Erythroblast (primary cell): ENCODE measurements at places on chromosomes 2 and 18.

- DNase-seq, result no peak
These were observed 27.0 kb downstream of the LDLRAD4 start for GRCh38 chr18:13245481-13246000.

DNA sequence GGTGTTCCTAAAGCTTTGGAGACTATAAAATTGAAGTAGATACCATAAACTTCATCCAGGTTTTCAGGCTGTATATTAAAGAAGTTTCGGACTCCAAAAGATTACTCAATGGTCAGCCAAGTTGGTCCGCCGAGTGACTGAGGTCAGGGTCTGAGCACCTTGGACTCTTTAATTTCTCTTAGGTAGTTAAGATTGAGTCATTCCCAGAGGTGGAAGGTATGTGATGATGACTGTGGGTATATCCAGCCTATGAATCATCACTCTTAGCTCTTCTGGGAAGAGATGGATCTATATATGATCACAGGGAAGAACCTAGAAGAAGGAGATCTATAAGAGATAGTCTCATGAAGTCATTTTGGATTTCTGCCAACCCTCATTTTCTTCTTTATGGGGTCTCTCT, 3.3 kb downstream of the ITGA6 start:
- no peak for DNase-seq

- no peak for DNase-seq
These were observed 24.3 kb upstream of the COL6A3 start for GRCh38 chr2:237438080-237438940.

DNA sequence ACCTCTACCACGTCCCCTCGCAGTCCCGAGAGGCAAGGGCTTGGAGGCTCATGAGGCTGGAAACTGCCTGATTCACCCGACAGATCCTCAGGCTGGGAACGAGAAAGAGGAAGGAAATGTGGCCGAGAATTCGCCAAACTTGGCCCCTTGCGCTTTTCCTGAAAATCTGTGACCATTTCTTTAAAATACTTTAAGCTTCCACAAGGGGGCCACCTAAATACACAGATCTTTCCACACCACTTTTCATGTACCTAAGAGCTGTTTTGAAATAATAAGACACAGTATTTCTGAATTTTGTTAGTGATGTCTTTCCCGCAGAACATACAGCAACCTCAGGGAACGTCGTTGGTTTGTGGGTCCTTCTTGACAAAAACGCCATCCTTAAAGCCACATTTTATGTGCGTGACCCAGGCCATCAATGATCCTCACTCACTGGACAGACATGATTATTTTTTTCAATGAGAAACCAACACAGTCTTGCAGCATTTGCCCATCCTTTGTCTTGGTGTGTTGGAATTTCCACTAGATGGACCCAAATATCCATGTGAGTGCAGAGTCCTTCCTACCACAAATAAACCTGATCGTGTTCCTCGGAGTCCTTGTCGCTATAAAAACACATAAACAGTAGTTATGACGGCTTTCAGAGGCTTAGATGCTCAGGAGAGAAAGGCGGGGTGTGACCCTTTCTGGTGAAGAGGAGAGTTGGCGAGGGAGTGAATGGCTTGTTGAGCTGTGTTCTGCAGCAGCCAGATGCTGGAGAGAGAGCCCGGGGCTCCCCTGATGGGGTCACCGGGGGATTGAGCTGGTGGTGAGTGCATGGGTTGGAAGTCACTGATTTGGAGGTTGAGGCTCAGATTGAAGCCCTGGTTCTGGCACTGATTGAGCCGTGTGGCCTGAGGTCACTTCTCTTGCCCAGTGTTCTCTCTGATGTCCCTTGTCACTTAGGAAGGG, 25.0 kb downstream of the DCDC2C start:
- no peak for DNase-seq
